Activated CD4-positive, CD25-positive, alpha-beta regulatory T cell treated with anti-CD3 and anti-CD28 coated beads, Interleukin-2, amount 50 U/mL, for 72 hours (primary cell): ENCODE measurements at places on chromosomes 5 and 9.

DNA sequence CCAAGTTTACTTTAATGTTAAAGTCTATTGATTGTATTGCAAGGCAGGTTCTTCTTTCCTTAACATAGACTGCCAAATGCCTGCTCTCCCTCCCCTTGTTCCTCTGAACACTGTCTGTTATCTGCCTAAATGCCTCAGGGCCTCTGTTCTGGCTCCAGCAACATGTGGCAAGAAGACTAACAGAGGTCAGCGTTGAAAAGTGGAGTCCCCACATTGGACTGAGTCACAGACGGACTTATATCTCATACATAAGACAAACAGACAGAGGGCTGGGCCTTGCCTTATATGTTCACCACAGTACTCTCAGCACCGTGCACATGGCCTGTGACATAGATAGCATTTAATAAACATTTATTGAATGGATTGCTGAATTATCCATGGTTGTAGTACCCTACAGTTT lies 91.4 kb downstream of the TSSK1B start:
- no peak for DNase-seq

DNA sequence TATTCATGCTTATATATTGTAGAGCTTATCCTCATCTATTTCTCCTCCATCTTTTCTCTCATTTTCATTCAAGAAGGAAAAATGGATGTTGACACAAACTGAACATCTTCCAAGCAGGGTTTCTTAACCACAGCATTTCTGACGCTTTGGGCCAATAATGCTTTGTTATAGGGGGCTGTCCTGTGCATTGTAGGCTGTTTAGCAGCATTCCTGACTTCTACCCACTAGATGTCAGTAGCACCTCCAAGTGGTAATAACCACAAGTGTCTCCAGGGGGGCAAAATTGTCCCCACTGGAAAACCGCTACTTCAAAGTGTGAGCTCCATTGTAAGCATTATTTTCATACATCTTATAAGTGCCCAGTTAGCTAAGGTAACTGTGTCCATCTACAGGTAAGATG lies 2.6 kb upstream of the TXNDC8 start:
- DNase-seq, result no peak

DNA sequence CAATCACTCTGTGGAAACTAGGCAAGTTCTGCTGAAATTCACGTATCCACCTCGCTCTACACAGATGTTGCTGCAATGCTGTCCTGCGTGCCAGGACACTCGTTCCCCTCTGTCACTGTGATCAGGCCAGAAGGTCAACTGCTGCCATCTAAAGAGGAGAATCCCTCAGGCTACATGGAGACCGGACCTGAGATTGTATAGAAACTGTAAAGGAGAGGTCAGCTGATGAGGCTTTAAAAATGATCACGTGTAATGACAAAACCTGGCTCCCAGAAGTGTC lies 80.1 kb downstream of the PRRT1B start:
- DNase-seq, result no peak

DNA sequence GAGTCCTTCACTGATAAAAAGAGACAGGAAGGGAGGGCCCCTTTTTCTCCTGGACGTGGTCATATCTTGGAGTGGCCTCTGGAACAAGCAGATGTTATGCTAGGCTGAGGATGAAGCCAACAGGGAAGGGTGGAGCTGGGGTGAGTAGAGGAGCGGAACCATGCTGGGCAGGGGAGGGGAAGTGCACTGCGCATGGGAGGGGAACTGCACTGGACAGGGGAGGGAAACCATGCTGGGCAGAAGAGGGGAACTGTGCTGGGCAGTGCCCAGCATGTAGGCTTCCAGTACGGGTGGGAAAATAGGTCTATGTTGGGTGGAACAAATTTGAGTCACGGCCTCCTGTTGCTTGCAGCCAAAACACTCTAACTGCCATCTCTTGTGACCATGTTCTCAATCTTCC lies 19.3 kb upstream of the IRX4 start:
- no peak for DNase-seq

DNA sequence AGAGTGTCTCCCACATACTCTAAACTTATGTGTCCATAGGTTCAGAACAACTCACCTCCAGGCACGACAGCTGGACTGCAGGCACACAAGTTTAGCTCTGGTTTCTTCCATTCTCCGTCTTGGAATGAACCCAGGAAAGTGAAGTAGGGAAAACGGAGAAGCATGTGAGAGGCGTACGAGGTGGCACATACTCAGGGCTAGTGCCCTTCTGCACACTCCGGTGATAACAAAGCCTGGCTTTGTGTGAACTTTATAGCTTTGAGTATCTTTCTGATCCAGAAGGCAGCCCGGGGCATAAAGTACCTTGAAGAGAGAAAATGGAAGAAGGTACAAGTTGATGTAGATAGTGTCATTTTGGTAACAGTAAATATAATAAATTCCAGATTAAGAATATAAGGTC lies 11.1 kb upstream of the HTR4 start:
- no peak for DNase-seq

DNA sequence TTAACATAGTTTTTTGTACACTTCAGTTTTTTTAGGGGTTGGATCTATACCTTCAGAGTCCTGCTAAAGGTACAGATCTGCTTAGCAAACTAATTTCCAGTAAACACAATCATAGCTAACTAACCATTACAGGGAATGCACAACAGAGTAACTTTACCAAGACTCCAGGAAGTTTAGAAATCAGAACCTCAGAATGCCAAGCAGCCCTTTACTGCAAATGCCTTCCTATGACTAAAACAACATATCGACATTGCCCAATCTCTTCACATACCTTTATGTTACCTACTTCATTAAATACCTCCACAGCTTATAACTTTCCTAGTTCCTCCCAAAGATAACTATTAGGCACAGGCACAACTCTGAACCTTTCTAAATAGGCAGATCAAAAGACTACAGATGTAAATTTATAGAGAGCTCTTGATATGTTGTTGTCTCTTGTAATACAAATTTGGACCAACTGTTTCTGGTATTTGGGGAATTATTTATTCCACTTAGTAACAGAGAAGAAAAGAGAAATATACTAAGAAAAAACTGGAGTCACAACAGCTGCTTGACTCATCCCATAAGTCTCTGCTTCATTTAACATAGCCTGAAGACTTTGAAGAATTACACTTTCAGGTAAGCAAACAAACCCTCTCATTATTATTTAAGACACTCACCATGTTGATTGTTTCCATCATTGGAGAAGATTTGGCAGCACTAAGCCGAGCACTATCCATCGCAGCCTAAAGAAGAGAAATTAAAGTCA lies 46.0 kb upstream of the OR2K2 start:
- no peak for DNase-seq

GRCh38 chr5:62731022-62731421 lies 152.4 kb downstream of the LRRC70 start:
- no peak for DNase-seq

- DNase-seq, result no peak
Observed at GRCh38 chr9:135480071-135480939, 723 bp downstream of the PPP1R26 start.

DNA sequence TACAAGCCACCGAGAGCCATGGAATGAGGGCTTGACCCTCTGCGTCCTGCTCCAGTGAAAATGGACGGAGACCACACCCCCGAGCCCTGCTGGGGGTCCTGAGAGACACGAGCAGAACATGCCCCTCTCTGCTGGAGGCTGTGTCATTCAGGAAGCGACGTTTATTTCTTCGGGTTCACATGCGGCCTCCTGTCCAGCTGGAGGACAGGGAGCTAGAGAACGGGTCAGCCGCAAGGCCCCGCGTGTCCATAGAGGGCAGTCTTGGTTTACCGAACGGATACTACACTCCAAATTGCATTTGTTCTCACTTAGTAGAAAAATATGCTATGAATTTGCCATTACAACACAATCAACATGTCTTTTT lies 36.1 kb downstream of the MRPL36 start:
- DNase-seq, result no peak

- DNase-seq, result no peak
Observed at GRCh38 chr9:19470567-19470966, 61.8 kb downstream of the ACER2 start.

GRCh38 chr9:35516479-35516878 lies 26.6 kb downstream of the RUSC2 start:
- no peak for DNase-seq

GRCh38 chr9:92360083-92360482 lies 34.3 kb downstream of the CENPP start:
- DNase-seq, result no peak

DNA sequence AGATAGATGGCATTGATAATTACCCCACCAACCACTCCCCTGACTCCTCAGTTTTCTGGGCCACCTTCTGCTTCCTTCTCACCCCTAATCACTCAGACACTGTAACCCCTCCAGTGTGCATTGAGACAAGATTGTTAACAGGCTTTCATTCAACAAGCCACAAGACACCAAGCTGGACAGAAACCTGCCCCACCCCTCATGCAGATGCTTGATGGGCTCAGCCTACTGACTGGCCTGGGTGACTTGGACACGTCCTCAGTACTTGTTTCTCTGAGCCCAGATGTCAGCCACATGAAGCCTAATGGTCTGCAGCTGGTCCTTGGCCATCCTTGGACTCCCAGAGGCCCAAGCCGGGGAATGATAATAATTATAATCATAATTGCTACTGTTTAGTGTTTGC lies 71.4 kb upstream of the SMIM23 start:
- no peak for DNase-seq

DNA sequence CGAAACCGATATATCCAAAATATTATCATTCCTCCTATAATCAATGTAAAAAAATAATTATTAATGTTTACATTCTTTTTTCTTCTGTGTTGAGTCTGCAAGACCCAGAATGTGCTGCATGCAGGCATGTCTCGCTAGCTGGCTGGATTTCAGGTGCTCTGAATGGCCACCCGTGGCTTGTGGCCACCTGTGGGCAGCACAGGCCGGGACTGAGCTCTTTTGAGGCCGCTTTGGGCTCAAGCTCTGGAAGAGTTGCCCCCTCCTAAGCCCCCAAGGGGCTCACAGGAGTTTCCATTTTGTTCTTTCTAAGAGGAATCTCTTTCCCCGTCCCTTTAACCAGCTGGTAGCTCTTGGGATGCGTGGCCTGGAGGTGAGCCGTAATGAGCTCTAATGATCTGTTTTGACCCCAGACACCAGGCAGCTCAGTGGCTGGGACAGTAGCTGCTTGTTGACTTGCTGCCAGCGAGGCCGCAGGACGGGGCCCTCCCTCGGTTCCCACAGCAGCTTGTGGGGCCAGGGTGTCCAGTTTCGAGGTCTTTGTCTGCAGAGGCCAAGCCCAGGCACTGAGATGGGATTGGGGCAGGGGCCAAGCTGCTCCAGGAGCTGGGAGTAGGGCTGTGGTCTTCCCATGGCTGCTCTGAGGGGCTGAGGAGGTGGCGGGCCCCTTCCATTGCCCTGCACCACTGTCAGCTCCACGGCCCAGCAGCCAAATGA lies 20.8 kb downstream of the ASS1 start:
- DNase-seq, result no peak

GRCh38 chr9:108443741-108444140 lies 412.0 kb downstream of the ACTL7B start:
- DNase-seq, result no peak

DNA sequence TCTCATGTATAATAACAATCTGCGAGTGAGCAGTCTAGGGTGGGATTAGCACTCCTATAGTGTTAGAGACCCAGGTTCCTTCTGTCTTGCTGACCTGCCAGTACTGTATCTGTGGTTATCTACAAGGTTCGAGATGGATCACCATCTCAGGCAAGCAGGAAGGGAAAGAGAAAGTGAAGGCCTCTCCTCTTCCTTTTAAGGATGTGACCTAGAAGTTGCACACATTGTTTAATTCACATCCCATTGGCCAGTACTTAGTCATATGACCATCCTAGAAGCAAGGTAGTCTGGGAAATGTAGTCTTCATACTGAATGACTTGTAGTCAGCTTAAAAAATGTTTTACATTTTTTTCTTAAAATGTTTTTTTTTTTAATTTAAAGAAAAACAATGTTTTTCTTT lies 168.6 kb downstream of the CARTPT start:
- no peak for DNase-seq

GRCh38 chr9:118003240-118003639 lies 299.0 kb downstream of the TLR4 start:
- no peak for DNase-seq

- no peak for DNase-seq
Observed at GRCh38 chr5:58855851-58856739, 273.2 kb downstream of the RAB3C start.

GRCh38 chr5:180090769-180091546 lies 19.4 kb upstream of the RNF130 start:
- DNase-seq, result no peak

DNA sequence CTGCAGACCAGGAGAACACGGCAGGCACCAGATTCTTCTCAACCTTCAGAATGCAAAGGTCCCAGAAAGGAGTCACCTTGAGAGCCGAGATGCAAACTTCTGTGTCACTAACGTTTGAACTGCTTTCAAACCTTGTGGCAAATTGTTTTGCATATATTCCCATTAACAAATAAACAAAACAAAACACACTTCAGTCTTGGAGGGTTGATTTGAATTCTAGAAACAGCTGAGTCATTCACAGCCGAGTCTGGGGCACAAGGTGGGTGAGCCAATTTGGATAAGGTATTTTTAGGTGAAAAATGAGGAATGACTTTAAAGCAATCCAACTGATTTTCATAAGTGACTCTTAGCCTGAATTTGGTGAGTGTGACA lies 38.8 kb upstream of the ANKRD33B start:
- DNase-seq, result no peak

- no peak for DNase-seq
Observed at GRCh38 chr5:175800656-175801081, 70.7 kb upstream of the CPLX2 start.

DNA sequence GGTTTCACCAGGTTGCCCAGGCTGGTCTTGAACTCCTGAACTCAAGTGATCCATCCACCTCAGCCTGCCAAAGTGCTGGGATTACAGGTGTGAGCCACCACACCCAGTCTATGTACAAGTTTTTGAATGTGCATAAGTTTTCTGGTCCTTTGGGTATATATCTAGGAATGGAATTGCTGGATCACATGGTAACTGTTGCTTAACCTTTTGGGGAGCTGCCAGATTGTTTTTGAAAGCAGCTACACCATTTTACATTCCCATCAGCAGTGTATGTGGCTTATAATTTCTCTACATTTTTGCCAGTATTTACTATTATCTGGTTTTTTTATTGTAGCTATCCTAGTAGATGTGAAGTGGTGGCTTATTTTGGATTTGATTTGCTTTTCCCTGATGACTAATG lies 8.9 kb upstream of the LNPEP start:
- no peak for DNase-seq

DNA sequence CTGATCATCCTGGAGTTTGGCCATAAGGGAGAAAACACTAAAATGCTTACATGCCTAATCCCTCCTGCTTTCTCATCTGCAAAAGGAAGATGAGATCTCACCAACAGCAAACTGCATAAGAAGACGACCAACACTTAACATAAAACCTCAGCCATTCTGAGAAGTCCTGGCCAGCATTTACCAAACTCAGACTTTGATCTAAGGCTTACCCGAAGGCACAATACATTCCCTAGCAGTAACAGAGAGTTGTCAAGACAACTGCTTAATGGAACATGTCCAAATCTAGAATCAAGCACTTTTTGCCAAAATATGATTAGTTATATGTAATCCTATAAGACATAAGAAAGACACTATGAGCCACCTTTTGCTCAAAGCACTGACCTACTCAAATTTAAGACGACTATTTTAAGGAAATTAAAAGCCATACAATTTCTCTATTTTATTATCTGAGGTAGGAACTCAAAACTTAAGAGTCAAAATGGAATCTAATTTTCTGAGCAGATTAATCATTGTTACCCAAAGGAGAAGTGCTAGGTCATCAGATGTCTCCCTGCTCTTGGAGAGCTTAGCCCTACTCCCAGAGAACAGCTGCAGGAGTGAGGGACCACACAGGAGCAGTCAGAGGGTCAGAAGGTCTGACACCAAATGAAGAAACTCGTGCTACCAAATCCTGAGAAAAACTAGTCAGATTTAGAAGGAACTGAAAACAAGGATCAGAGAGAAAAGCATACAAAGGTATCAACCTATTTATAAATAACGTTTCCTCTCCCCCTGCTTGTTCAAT lies 39.3 kb downstream of the EPB41L4A start:
- DNase-seq, result no peak
